ENCODE measurements at places on chromosomes 4 and X.

DNA sequence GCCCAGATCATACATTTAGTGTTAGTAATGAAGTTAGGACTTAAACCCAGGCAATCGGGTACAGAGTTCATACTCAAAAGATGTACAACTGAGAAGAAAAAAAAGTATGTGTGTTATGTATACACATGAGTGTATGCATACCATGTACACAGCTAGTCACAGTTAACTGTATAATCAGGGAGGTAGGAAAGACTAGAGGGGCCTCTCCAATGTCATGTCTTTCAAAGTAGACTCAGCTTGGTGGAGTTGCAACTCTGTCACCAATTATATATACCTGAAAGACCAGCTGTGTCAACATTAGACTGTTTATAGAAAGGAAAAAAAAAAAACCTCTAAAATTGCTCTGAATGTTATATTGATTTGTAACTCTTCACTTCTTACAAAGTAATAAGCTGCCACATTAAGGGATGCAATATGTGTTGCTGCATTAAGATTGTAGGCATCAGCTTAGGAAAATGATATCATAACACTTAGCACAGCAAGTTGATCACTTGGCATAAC lies 167.5 kb downstream of the DCTD start:
- no peak for DNase-seq

DNA sequence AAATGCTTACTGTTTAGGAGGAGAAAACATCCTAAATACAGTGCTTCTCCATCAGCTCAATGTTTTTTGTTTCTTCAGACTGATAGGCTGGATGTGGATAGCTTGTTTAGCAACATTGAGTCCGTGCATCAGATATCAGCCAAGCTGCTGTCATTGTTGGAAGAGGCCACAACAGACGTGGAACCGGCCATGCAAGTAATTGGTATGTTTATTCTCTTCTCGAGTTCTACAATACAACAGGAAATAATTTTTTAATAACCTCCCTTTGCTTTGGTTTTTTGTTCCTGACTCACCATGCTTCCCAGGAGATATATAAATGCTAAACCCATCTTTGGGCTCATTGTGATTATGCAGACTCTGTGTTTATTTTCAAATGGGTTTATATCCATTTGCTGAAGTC lies 60.9 kb downstream of the ARHGEF38 start:
- no peak for DNase-seq

DNA sequence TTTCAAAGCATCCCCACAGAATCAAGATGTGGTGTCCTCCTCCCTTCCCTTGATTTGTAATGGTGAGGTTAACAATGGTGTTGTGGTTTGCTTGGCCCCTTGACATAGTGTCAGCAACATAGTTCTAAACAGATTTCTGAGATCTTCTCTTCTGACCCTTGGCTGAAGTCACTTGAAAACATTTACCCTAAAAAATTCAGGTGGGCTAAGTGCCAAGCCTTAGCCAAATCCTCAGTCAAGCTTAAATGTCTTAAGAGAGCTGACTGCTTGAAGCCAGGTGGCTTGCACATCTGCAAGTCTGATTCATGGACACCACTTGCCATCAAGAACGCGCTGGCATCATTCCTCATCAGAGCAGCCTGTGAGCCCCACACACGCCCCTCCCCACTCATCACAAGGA lies 173.2 kb downstream of the MGST2 start:
- DNase-seq: no peak

DNA sequence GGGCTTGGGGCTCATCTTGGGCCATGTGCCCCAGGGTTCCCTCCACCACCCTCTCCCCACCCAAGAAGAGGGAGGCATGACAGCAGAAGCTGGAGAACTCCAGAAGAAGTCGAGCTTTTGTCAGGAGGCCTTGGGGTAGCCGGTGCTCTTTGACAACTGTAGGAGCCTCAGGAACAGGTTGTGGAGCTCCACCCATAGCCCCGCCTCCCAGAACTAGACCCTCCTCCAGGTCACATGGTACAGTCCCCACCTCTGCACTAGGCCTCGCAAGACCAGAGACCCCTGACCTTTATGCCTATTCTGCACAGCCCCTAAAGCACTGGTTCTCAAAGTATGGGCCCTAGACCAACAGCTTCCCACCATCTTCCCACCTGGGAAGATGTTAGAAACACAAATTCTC lies 8.0 kb upstream of the MORC4 start:
- DNase-seq: no peak

DNA sequence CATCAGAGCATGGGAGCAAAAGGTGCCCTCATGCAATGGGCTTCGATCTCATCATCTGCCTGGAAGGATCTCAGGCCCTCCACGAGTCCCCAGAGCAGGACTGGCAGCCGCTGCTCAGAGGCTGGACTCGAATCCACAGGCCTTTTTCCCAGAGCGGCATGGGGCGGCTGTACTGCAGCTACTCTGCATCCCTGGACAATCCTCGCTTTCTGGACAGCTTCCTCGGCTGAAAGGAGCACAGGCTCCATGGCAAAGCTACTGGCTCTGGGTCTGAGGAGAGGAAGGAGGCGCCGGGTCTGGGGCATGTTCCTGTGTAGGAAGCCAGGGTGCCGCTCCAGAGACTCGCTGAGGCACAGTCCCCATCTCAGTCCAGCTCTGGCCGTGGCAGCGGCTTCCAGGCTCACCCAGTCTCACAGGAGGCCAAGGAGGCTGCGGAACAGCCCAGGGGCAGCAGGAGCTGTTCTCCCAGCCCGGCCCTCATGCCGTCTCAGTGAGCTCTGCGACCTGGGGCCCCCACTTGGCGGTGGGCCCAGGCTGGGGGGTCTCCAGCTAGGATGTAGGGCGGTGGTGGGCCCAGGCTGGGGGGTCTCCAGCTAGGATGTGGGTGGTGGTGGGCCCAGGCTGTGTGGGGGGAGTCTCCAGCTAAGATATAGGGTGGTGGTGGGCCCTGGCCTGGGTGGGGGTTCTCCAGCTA lies 2.7 kb upstream of the SPON2 start:
- DNase-seq: no peak

- DNase-seq: no peak
Measured at GRCh38 chr4:98773638-98774037, 115.2 kb upstream of the TSPAN5 start.

DNA sequence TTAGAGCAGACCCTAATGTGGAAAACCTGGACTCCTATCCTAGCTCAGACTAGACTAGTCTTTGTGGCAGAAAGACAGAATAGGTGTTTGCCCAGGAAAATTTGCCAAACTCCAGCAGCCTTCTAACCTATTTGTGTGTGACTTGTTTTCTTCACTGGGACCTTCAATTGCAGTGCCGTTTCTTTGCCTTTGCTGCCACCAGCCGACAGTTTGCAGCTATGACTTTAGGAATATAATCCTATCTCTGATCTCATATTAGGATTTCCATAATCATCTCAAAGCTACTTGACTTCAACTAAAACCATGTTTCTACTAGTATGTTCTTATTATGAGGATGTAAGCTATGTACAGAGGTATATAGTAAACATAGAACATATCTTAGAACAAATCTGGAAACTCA lies 60.2 kb upstream of the PGAM4 start:
- DNase-seq: peak; percentile 52

DNA sequence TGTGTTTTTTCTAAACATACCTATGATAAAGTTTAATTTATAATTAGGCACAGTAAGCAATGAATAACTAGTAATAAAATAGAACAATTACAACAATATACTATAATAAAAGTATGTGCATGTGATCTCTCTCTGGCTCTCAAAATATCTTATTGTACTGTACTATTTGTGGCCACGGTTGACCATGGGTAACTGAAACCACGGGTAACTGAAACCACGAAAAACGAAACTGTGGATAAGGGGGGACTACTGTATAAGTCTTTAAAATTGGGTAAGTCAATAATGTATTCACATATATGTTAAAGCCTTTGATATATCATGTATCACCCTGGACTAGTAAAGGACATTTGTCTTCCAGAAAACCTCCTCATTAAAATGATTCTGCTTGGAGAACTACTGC lies 20.0 kb downstream of the TMEM154 start:
- DNase-seq: no peak

DNA sequence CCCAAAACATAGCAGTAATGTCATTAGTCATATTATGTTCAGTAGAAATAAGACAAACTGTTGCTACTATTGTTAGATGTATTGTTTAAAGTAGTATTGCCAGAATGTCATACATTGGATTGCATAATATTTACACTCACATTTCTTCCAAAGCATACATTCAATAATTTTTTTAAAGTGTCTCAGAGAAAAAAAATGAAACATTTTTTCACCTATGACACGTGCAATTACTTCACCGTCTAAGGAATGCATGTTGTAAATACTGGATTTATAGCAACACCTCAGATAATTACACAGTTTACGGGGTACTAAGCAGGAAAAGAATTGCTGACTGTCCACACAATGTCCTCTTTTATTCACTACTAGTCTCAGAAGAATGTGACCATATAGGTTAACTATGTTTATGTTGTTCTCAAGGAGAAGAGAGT lies 162.1 kb downstream of the PCDH18 start:
- DNase-seq: no peak

DNA sequence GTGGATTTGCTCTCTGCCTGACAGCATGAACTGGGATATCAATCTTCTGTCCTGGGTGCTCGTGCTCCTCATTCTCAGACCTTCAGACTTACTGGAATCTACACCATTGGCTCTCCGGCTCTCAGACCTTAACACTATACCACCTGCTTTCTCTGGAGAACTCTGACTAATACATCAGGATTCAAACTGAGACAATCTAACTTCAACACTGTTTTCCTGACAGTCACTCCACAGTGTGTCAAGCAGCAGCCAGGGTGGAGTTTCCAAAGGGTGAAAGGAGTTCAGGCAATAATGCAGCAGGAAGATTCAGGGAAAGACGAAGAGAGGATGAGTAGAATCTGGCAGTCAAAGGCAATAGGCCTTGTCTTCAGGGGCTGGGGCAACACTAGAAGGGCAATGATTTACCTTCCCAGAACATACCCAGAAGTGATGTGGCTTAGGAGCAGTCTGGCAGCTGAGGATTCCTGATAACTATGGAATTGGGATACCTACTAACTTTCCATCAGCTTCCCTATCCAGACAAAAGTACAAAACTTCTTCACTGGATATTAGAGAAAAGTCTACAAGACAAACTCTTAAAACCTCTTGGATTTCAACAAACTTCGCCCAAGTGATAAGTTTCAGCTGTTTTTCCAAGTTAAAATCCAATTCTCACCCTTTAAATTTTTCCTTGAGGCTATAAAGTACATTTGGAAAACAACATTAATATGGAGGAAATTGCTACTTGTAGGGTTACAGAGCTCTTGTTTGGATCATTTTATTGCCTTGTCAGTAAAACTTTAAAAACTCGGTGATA lies 58.4 kb upstream of the SLIT2 start:
- DNase-seq: no peak

DNA sequence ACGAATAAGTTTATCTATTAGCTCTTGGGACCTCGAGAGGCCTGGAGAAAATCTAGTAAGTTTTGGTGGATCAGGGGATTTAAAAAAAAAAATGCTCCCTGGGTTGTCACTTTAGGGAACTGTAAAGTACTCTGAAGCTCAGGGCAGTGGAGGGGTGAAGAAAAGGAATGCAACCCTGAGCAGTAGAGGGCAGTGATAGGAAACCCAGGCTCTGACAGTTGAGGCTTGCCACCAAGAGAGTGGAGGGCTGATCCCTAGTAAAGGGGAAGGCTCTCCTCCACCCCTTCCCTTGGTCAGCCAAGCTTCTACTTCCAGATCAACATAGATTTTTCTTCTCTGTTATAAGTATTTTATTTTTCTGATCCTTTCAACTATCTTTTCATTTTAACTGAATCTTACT lies 73.1 kb downstream of the FBXO8 start:
- DNase-seq: no peak

DNA sequence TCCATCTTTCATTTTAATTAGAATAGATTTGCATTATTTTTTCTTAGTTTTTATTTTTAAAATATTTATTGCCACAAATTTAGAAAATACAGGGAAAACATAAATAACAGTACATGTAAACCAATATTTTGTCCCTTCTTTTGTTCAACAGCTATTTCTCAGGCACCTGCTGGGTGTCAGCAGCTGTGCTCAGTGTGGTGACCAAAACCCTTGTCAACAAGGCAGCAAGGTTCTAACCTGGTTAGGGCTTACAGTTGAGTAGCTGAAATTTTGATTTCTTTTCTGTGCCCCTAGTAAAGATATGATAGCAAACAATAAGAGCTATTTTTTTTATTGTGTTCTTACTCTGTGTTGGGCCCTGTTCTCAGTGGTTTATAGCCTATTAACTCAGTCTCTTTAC lies 128.1 kb downstream of the PTTG2 start:
- no peak for DNase-seq

GRCh38 chrX:134683351-134684005 lies 25.2 kb upstream of the PLAC1 start:
- DNase-seq: no peak

GRCh38 chrX:65997978-65998717 lies 41.7 kb downstream of the VSIG4 start:
- DNase-seq: peak; percentile 92

DNA sequence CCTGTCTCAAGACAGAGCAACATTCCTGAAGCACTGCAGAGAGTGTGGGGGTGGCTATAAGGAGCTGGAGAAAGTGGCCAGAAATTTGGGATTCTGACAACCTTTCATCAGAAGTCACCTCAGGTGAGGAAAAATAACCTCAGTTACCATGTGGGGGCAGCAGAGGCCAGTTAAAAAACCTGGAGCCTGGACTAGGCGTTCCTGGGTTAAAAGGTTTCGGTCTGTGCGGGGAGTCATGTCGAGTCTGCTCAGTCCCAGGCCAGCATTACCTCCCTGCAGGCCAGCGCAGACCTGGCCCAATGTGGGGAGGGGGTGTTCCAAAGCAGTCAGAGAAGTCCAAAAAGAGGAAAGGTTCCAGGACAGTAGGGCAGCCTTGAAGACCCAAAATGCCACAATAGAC lies 10.9 kb upstream of the NALF2 start:
- peak; percentile 17 for DNase-seq

DNA sequence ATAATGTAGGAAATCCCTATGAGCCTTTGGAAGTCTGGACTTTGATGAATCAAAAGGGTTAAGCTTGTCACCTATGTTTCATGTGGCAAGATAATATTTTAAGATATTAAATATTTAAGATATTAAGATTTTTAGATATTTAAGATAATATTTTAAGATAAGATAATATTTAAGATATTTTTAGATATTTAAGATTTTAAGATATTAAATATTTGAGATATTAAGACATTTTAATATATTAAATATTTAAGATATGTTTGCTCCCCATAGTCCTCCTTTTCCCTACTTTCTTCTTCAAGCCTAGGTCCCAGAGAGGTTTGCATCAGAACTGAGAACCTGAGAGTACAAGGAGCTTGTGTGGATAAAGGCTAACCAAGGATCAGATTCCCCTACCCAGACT lies 478.4 kb upstream of the IGFBP7 start:
- no peak for DNase-seq

- peak; percentile 54 for DNase-seq
Measured at GRCh38 chr4:47490550-47490949, 5.5 kb downstream of the ATP10D start.

DNA sequence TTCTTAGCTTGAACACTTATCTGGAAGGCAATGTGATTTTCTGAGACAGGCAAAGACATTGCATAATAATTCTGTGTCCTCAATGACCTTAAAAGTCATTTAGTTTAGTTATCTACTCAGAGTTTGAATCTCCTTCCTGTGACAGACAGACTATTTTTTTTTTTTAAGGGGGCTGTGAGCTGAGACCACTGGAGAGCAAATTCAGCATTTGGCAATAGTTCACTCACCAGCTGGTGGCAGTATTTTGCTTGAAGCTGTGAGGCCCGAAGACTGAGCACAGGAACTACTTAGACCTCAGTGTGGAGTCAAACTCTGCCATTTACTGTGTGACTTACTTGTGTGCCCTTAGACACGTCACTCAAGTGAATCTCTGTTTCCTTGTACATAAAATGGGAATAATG lies 22.9 kb upstream of the CPE start:
- peak; percentile 69 for DNase-seq

Measured in common myeloid progenitor, CD34-positive (primary cell).